Upper lobe of left lung (tissue), 6 donors: ENCODE measurements at places on chromosomes 6 and 20. TPM values are rescaled to one million over a fixed set of nuclear protein-coding genes. Genes with fewer than 3 reads are reported as not detected.

IMPG1 gene
- total RNA-seq, result not detected

- no peak for DNase-seq
- H3K4me1 ChIP-seq, result peaks cover 78% of the 10 kb centered on the region
- no peaks in the 10 kb centered on the region for H3K36me3 ChIP-seq
- H3K4me3 ChIP-seq, result no peak overlapping the region
- no peak overlapping the region for H3K27ac ChIP-seq
These were observed 1.9 kb downstream of the SLC32A1 start for GRCh38 chr20:38725931-38726803.

- no peaks in the 10 kb centered on the region for H3K4me1 ChIP-seq
- H3K4me3 ChIP-seq, result no peak overlapping the region
- H3K27me3 ChIP-seq, result no peaks in the 10 kb centered on the region
- no peak for DNase-seq
- no peaks in the 10 kb centered on the region for H3K36me3 ChIP-seq
These were observed 37.0 kb downstream of the PEX7 start for GRCh38 chr6:136859430-136859829.

CLVS2 gene
- total RNA-seq, result not detected

TBC1D32 gene
- total RNA-seq, result 1.2 TPM

HLA-DQB1 gene
- 1.0 TPM for total RNA-seq

GRCh38 chr6:21284166-21284565 is 309.4 kb upstream of the SOX4 start:
- no peak overlapping the region for H3K27ac ChIP-seq
- no peak overlapping the region for H3K4me3 ChIP-seq
- no peaks in the 10 kb centered on the region for H3K36me3 ChIP-seq
- no peak for DNase-seq
- no peaks in the 10 kb centered on the region for H3K4me1 ChIP-seq
- H3K27me3 ChIP-seq, result no peaks in the 10 kb centered on the region

- no peak overlapping the region for H3K4me3 ChIP-seq
- no peaks in the 10 kb centered on the region for H3K27me3 ChIP-seq
- peaks cover 14% of the 10 kb centered on the region for H3K36me3 ChIP-seq
- peaks cover 18% of the 10 kb centered on the region for H3K4me1 ChIP-seq
- DNase-seq, result no peak
- H3K27ac ChIP-seq, result peak overlapping the region; percentile 66
These were observed 83.0 kb downstream of the RTN4IP1 start for GRCh38 chr6:106546261-106546690.

TPX2 gene
- 6.7 TPM for total RNA-seq

FAM8A1 gene
- 10.5 TPM for total RNA-seq

RPS6KA2 gene
- 166 TPM for total RNA-seq

GRCh38 chr6:170489836-170490235 is 63.3 kb downstream of the PSMB1 start:
- DNase-seq, result no peak
- H3K4me1 ChIP-seq, result no peaks in the 10 kb centered on the region
- H3K4me3 ChIP-seq, result no peak overlapping the region
- no peak overlapping the region for H3K27ac ChIP-seq
- no peaks in the 10 kb centered on the region for H3K27me3 ChIP-seq

TDRD6 gene
- total RNA-seq, result 3.1 TPM

EPHA7 gene
- 4.6 TPM for total RNA-seq

LPA gene
- total RNA-seq, result 0.20 TPM

OXT gene
- 2.7 TPM for total RNA-seq

GRCh38 chr6:99614430-99615186 is 8.0 kb downstream of the PRDM13 start:
- peak; percentile 82 for DNase-seq
- peak overlapping the region; percentile 41 for H3K4me3 ChIP-seq
- H3K36me3 ChIP-seq, result no peaks in the 10 kb centered on the region
- H3K27me3 ChIP-seq, result no peaks in the 10 kb centered on the region
- H3K27ac ChIP-seq, result no peak overlapping the region

COL21A1 gene
- total RNA-seq, result 10.6 TPM

- H3K4me1 ChIP-seq, result no peaks in the 10 kb centered on the region
- H3K36me3 ChIP-seq, result no peaks in the 10 kb centered on the region
- DNase-seq, result no peak
- H3K4me3 ChIP-seq, result no peak overlapping the region
These were observed 221.4 kb downstream of the CDKAL1 start for GRCh38 chr6:20755631-20756030.

DNA sequence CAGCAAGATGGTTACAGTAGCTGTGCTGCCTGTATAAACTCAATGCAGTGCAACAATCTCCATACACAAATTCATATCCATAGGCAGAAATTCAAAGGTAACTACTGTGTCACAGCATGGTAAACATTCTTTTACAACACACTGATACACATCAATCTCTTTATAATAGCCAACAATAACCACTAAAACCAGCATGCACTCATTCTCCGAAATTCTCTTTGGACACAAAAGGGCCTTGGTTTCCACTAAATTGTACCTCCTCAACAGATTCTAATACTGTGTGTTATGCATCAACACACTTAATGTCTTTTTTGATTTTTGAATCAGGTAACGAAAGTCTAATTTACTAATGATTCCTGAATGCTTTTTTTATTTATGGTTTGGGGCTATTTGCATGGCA is 1323.7 kb downstream of the GRIK2 start:
- no peak overlapping the region for H3K4me3 ChIP-seq
- no peak overlapping the region for H3K27ac ChIP-seq
- H3K27me3 ChIP-seq, result no peaks in the 10 kb centered on the region

DNA sequence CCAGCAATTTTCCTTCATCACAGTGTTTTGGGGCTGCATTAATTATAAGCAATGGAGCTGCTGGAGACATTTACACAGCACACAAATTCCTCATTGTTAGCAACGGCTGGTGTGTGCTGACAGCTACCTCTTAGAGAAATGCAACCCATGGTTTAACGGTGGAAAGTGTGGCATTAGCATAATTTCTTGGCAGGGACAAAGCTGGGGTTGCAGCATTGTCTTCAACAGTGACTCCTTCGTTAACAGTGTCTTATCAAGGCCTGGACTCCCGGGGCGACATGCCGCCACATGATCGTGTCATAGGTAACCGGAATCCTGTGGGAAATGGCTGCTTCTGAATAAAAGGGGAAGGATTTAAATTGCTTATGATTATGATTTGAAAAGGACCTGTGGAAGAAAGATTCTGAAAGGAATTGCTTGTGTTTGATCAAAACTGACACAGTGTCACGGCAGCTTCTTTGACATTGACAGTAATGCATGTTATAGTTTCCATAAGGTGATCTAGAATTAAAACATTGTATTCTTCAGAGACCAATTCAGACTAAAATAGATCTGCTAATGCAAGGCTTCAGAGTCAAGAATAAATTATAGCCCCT is 128.0 kb downstream of the UST start:
- H3K4me3 ChIP-seq, result no peak overlapping the region
- H3K27ac ChIP-seq, result no peak overlapping the region
- no peak for DNase-seq
- no peaks in the 10 kb centered on the region for H3K4me1 ChIP-seq

SEL1L2 gene
- total RNA-seq, result not detected

GRCh38 chr6:49662892-49663261 is 26.2 kb upstream of the RHAG start:
- no peaks in the 10 kb centered on the region for H3K27me3 ChIP-seq
- no peak overlapping the region for H3K27ac ChIP-seq
- H3K4me3 ChIP-seq, result no peak overlapping the region

DNA sequence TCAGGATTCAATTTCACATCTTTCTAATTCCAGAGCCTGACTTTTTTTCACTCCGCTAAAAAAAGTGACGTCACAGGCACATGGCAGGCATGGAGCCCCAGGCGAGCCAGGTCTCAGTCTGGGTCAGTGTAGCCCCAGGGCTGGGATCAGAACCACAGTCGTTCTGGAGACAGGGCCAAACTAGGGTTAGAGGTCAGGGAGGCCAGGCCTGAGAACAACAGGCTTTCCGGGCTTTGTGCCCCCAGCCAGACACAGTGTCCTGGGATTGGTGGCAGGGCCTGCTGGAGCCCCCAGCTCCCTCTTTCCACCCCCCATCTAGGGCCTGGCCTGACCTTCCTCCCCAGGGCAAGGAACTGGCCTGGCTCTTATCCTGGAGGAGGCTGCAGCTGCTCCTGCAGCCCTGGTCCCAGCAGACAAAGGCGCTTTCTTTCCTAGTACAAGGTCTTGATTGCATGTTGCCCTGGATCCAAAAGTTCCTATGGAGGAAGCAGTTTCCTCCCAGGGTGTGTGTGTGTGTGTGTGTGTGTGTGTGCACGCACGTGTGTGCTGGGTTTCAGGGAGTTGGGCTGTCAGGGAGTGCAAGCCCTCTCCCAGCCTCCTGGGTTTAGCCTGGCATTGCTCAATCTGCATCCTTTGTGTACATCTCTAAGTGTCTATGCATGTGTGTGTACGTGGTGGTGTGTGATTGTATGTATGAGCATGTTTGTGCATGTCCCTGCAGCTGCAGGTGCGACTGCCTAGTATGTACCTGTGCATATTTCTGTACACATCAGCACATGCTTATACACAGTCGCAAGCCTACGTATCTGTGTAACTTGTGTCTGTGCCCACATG is 26.5 kb upstream of the EMILIN3 start:
- no peak overlapping the region for H3K4me3 ChIP-seq
- H3K27ac ChIP-seq, result no peak overlapping the region
- DNase-seq, result no peak
- H3K27me3 ChIP-seq, result no peaks in the 10 kb centered on the region
- no peaks in the 10 kb centered on the region for H3K36me3 ChIP-seq

- H3K27ac ChIP-seq, result no peak overlapping the region
- no peak for DNase-seq
- H3K4me1 ChIP-seq, result no peaks in the 10 kb centered on the region
- no peaks in the 10 kb centered on the region for H3K36me3 ChIP-seq
These were observed 234.7 kb downstream of the UST start for GRCh38 chr6:148981515-148981914.

GRCh38 chr6:152270301-152270925 is 366.7 kb downstream of the SYNE1 start:
- peak overlapping the region; percentile 36 for H3K27ac ChIP-seq
- peaks cover 18% of the 10 kb centered on the region for H3K4me1 ChIP-seq
- no peak overlapping the region for H3K4me3 ChIP-seq
- H3K36me3 ChIP-seq, result peaks cover 52% of the 10 kb centered on the region
- DNase-seq, result no peak

MARCKS gene
- 63.4 TPM for total RNA-seq

DNA sequence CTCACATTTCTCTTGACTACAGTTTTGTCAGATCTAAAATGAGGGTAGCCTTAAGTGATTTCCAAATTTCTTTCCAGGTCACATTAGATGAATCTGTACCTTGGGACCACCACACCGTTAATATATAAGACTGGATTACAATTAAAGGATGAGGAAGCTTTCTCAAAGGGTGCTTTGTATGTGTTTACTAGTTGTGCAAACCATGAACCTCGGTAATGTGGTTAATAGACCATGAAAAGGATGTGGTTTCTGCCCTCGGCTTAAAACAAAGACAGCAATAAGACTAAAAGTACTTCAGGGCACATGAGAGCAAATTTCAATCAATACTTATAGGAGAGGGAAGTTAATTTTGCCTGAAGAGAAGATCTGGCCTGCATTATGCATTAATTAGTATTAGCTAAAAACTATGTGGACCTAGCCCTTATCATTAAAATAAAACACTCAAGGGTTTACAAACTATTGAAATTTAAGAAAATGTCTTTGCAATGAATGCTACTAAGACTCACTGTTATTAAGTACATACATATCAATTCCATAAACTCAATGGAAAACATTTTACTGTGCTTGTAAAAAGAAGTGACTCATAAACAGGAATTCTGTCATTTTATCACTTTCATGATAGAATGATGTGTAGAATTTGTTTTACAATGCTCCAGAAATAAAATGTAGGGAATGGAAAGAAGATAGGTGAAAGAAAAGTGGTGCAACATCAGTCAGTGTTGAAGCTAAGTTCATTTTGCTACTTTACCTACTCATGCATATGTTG is 936 bp upstream of the TMX4 start:
- peak overlapping the region; percentile 94 for H3K4me3 ChIP-seq
- H3K4me1 ChIP-seq, result peaks cover 11% of the 10 kb centered on the region
- H3K27ac ChIP-seq, result no peak overlapping the region
- no peaks in the 10 kb centered on the region for H3K36me3 ChIP-seq
- no peaks in the 10 kb centered on the region for H3K27me3 ChIP-seq
- DNase-seq, result no peak

LY86 gene
- 21.9 TPM for total RNA-seq

DNA sequence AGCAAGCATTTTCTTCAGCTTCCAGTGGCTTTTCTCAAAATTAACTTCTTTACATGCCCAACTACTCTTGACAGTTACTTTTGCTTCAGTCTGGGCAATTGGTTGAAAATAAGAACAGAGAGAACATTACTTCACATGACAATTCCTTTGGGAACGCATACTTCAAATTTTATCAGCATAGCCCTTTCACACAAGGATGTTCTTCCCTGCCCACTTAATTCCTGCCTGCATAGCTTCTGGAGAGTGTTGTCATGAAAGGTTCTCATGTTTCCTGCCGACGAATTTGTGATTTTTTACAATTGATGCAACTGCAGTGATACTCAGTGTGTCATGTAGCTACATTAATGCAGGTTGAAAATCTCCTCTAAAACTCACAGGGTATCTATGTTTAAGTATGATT is 22.0 kb upstream of the SNRNP48 start:
- no peak overlapping the region for H3K27ac ChIP-seq
- no peaks in the 10 kb centered on the region for H3K4me1 ChIP-seq
- DNase-seq, result no peak

PAK5 gene
- 0.20 TPM for total RNA-seq

DNA sequence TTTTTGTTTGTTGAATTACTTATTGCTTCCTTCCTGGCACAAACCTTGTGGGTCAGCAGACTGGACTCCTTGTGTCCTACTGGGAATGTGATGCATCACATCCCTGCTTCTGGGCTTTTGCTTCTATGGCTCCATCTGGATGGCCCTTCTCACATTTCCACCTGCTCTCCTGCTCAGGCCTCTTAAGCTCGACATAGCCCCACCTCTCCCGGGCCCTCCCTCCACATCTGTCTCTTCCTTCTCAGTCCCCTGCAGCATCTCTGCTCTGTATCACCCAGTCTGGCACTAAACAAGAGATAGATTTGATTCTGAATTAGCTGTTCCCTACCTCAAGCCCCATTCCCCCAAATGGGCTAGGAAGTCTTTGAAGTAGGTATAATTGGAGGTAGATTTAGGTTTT is 356.8 kb downstream of the DHX35 start:
- H3K27ac ChIP-seq, result no peak overlapping the region
- no peaks in the 10 kb centered on the region for H3K4me1 ChIP-seq
- no peak for DNase-seq
- no peaks in the 10 kb centered on the region for H3K36me3 ChIP-seq
- H3K4me3 ChIP-seq, result no peak overlapping the region
- H3K27me3 ChIP-seq, result no peaks in the 10 kb centered on the region

APCDD1L gene
- total RNA-seq, result not detected
